ENCODE measurements at places on chromosomes 5 and 9. TPM values are rescaled to one million over a fixed set of nuclear protein-coding genes. Genes with fewer than 3 reads are reported as not detected.
A peak's percentile ranks its signal among the peaks of the same experiment; 100 is the strongest.

- peak overlapping the region; percentile 55 for H3K4me3 ChIP-seq
- H3K36me3 ChIP-seq: peaks cover 8% of the 10 kb centered on the region
- H3K27ac ChIP-seq: peak overlapping the region; percentile 76
These were observed 4.1 kb downstream of the SYNPO start for GRCh38 chr5:150644514-150644913.

DNA sequence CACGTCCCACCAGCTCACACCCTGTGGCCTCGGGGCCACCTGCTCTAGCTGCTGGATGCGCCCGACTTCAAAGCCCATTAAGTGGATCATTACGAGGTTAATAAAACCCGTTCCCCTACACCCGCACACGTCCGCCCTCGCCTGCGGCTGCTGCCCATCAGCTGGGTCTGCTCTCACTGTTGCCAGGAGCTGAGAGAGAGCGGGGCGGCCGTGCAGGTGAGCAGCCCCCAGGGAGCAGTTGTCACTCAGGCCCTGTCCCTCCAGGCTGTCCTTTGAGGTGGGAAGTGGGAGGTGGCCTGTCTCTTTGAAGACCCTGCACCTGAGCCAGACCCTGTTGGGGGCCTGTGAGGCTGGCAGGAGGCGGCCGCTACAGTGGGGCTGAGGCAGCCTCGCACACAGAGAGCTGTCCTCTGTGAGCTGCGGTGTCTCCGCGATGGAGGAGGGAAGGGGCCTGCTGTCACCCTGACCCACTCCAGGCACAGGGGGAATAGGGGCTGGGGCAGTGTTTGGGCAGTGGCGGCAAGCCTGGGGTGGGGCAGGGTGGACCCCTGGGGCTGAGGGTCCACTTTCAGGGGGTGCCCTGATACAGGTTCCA lies 12.8 kb upstream of the UNC5A start:
- H3K4me3 ChIP-seq: no peak overlapping the region
- no peak for DNase-seq
- no peak overlapping the region for H3K27ac ChIP-seq
- peaks cover 15% of the 10 kb centered on the region for H3K4me1 ChIP-seq
- H3K27me3 ChIP-seq: peaks cover 48% of the 10 kb centered on the region

DNA sequence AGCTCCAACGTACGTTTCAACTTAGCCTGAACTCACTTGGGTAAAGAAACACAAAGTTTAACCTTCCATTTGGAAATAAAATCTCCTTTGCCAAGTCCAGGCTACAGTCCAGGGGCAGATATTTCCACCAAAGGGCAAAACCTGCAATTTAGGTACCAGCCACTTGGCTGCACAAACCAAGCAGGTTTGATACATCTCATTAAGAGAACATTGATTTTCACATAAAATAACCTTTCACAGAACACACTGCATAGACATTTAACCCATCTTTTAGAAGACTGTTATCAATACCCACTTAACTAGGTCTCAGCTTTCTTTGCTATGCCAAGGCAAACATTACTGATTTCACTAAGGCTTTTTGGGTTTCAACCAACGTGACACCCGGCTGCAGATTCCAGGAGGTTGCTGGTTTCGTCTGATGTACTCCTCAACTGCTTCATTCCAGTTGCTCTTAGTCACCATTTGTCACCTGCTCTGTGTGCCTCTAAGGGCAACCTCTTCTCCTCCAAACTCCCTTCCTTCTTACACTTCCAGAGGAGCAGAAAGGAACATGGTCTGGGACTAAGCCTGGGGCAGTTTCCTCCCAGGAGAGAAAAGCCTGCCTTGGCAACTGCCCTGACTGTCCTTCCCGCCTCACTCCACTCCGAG lies 67.1 kb downstream of the EPB41L4B start:
- H3K36me3 ChIP-seq: no peaks in the 10 kb centered on the region
- H3K27ac ChIP-seq: peak overlapping the region; percentile 81
- H3K4me1 ChIP-seq: peaks cover 78% of the 10 kb centered on the region
- DNase-seq: peak; percentile 61

- no peaks in the 10 kb centered on the region for H3K27me3 ChIP-seq
- H3K4me3 ChIP-seq: no peak overlapping the region
- no peak for DNase-seq
- no peak overlapping the region for H3K27ac ChIP-seq
These were observed 45.6 kb downstream of the GNAQ start for GRCh38 chr9:77985996-77986395.

DNA sequence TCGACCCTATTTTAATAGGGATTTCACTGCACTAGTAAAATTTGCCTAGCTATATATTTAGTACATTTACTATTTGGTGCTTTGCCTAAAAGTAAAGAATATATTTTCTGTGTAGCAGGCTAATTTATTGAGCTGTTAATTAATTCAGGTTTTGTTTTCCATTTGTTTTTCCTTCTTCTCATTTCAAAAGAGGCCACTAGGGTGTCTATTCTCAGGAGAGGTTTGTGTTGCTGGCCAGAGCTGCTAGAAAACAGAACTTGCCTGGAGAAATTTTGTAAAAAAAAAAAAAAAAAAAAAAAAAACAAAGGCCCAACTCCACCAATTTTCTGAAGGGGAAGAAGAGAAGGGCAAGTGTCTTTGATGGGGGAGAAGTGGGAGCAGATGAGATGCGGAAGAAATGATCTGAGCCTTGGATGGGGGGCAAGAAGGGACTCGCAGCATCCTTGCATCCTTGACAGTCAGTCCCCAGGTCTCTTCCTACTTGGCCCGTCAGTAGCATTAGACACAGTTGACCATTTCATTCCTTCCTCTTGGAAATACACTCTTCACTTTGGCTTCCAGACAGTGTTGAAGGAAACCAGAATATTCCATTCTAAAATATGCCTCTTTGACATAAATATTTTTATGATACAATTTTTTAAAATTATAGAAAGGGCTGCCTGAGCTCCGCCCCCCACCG lies 318.5 kb downstream of the TRPM3 start:
- no peaks in the 10 kb centered on the region for H3K36me3 ChIP-seq
- no peak overlapping the region for H3K27ac ChIP-seq
- no peaks in the 10 kb centered on the region for H3K4me1 ChIP-seq

DNA sequence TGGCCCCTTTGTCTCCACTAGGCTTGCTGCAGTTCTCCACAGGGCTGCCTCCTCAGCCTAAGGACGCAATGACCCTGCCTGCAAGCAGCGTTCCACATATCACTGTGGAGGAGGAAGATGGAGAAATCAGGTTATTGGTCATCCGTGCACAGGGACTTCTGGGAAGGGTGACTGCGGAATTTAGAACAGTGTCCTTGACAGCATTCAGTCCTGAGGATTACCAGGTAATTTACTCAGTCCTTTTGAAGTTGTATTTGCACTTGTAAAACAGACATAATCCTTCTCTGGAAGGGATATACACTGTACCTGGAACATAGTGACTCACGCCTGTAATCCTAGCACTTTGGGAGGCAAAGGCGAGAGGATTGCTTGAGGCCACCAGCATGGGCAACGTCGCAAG lies 116.6 kb downstream of the ADGRV1 start:
- no peaks in the 10 kb centered on the region for H3K27me3 ChIP-seq
- H3K4me3 ChIP-seq: no peak overlapping the region
- no peak overlapping the region for H3K27ac ChIP-seq
- H3K4me1 ChIP-seq: no peaks in the 10 kb centered on the region

GRCh38 chr9:94010980-94011533 lies 55.9 kb upstream of the BARX1 start:
- no peak overlapping the region for H3K27ac ChIP-seq
- no peaks in the 10 kb centered on the region for H3K36me3 ChIP-seq
- no peak overlapping the region for H3K4me3 ChIP-seq
- DNase-seq: no peak
- H3K4me1 ChIP-seq: no peaks in the 10 kb centered on the region
- H3K27me3 ChIP-seq: peaks cover 14% of the 10 kb centered on the region

DNA sequence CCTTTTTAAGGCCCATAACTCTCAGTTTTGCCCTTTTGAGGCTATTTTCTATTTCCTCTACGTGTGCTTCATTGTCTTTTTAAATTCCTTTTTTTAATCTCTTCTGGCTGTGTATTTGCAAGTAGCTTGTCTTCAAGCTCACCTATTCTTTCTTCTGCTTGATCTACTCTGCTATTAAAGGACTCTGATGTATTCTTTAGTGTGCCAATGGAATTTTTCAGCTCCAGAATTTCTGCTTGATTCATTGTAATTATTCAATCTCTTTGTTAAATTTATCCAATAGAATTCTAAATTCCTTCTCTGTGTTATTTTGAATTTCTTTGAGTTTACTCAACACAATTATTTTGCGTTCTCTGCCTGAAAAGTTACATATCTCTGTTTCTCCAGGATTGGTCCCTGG lies 178.7 kb downstream of the FAM170A start:
- H3K4me3 ChIP-seq: no peak overlapping the region
- DNase-seq: no peak
- no peak overlapping the region for H3K27ac ChIP-seq
- no peaks in the 10 kb centered on the region for H3K4me1 ChIP-seq
- H3K27me3 ChIP-seq: no peaks in the 10 kb centered on the region
- H3K36me3 ChIP-seq: no peaks in the 10 kb centered on the region

- H3K36me3 ChIP-seq: no peaks in the 10 kb centered on the region
- no peaks in the 10 kb centered on the region for H3K4me1 ChIP-seq
- no peak overlapping the region for H3K27ac ChIP-seq
- peaks cover 7% of the 10 kb centered on the region for H3K27me3 ChIP-seq
- H3K4me3 ChIP-seq: peak overlapping the region; percentile 19
- DNase-seq: no peak
These were observed 188.4 kb downstream of the TSSK1B start for GRCh38 chr5:113246361-113246870.

DNA sequence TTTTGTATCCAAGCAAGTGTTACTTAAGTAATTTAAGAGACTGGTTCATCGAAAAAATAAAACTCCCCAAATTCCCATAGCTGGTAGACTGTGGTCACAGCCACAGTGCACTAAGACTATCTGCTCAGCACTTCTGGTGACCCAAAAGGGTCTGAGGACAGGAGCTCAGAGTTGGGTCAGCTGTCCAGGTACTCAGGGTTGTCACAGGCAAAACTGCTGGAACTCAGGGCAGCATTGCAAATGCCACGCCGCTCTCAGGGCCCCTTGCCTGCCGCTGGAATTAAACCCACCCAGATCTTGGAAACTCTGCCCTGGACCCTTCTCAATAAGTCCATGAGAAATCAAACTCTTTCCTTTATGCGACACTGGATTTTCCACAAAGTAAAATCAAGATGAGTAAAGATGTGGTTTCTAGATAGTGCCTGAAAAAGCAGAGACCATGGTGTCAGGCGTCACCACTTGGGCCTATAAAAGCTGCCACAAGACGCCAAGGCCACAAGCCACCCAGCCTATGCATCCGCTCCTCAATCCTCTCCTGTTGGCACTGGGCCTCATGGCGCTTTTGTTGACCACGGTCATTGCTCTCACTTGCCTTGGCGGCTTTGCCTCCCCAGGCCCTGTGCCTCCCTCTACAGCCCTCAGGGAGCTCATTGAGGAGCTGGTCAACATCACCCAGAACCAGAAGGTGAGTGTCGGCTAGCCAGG lies at the start of gene IL13:
Gene IL13 (plus strand): TSS at position 498 of the 705 bp plus-strand sequence. CDS start 14 bp downstream, at position 512.
- peaks cover 20% of the 10 kb centered on the region for H3K27me3 ChIP-seq
- no peaks in the 10 kb centered on the region for H3K36me3 ChIP-seq
- no peak for DNase-seq
- H3K4me1 ChIP-seq: no peaks in the 10 kb centered on the region
- no peak within 1 kb of the TSS for H3K27ac ChIP-seq

DNA sequence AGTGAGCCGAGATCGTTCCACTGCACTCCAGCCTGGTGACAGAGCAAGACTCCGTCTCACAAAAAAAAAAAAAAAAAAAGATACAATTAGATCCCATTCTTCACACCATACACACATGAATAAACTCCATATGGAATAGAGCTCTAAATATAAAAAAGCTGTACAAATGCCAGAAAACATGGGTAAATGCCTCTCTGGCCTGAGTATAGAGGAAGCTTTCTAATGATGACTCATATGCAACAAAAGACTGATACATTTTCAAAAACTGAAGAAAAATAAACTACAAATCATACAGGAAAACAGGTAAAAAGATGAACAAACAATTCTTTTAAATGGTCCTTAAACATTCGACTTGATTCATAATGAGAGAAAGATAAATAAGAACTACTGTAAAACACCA lies 8.6 kb downstream of the ZFP62 start:
- H3K4me3 ChIP-seq: no peak overlapping the region
- peaks cover 93% of the 10 kb centered on the region for H3K36me3 ChIP-seq
- no peak for DNase-seq
- peaks cover 9% of the 10 kb centered on the region for H3K4me1 ChIP-seq
- no peak overlapping the region for H3K27ac ChIP-seq

- H3K27me3 ChIP-seq: peaks cover 1% of the 10 kb centered on the region
- H3K27ac ChIP-seq: no peak overlapping the region
- no peaks in the 10 kb centered on the region for H3K4me1 ChIP-seq
- no peak overlapping the region for H3K4me3 ChIP-seq
These were observed 248.1 kb downstream of the CETN3 start for GRCh38 chr5:90161414-90161813.

GRCh38 chr5:171711571-171711970 lies 74.0 kb upstream of the SMIM23 start:
- no peak for DNase-seq
- peaks cover 9% of the 10 kb centered on the region for H3K27me3 ChIP-seq
- H3K4me1 ChIP-seq: no peaks in the 10 kb centered on the region

- peak overlapping the region; percentile 91 for H3K27ac ChIP-seq
- H3K27me3 ChIP-seq: no peaks in the 10 kb centered on the region
- H3K4me3 ChIP-seq: peak overlapping the region; percentile 83
- H3K36me3 ChIP-seq: no peaks in the 10 kb centered on the region
- DNase-seq: peak; percentile 48
- H3K4me1 ChIP-seq: peaks cover 69% of the 10 kb centered on the region
These were observed 12.2 kb downstream of the CXXC5 start for GRCh38 chr5:139660105-139660922.

DNA sequence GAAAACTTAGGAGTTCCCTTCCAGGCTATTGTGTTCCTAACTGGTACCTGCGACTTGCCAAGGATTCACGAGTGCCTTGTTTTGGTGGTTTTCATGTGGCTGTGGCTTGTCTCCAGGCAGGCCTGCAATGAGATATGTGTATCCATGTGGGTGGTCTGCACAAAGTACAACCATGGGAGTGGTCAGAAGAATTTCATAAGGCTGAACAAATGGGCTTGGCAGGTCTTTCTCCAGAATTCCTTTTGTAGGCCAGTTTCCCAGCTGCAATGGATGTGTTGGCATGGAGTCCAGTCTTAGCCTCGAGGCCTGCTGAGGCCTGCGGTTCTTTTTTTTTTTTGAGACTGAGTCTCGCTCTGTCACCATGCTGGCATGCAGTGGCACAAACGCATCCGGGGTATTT lies 28.8 kb upstream of the MELK start:
- H3K27ac ChIP-seq: no peak overlapping the region
- peaks cover 6% of the 10 kb centered on the region for H3K27me3 ChIP-seq
- peak; percentile 6 for DNase-seq
- no peak overlapping the region for H3K4me3 ChIP-seq
- H3K4me1 ChIP-seq: no peaks in the 10 kb centered on the region
- no peaks in the 10 kb centered on the region for H3K36me3 ChIP-seq

- DNase-seq: no peak
- H3K27ac ChIP-seq: peak overlapping the region; percentile 79
- H3K36me3 ChIP-seq: no peaks in the 10 kb centered on the region
- peaks cover 69% of the 10 kb centered on the region for H3K4me1 ChIP-seq
These were observed 27.7 kb downstream of the MLLT3 start for GRCh38 chr9:20594608-20595007.

OR1Q1 gene
- total RNA-seq: not detected

ADAMTS16 gene
- total RNA-seq: 0.08 TPM

RFX3 gene
- 3.5 TPM for total RNA-seq

AGXT2 gene
- not detected for total RNA-seq

ZNF608 gene
- 0.20 TPM for total RNA-seq

TNPO1 gene
- 172 TPM for total RNA-seq

DBH gene
- total RNA-seq: not detected

AGTPBP1 gene
- total RNA-seq: 9.0 TPM

PLPPR1 gene
- total RNA-seq: not detected

GZMA gene
- not detected for total RNA-seq

SCGB3A1 gene
- total RNA-seq: not detected

PCDHA1 gene
- 0.14 TPM for total RNA-seq
